ENCODE measurements at places on chromosomes 13 and 19. TPM values are rescaled to one million over a fixed set of nuclear protein-coding genes. Genes with fewer than 3 reads are reported as not detected.

GRCh38 chr19:41376241-41376997, at the start of gene TMEM91:
Gene TMEM91, plus strand, starts transcription at chr19:41376533. Its CDS starts 1,777 bp downstream, at chr19:41378310.
- DNase-seq = no peak

DNA sequence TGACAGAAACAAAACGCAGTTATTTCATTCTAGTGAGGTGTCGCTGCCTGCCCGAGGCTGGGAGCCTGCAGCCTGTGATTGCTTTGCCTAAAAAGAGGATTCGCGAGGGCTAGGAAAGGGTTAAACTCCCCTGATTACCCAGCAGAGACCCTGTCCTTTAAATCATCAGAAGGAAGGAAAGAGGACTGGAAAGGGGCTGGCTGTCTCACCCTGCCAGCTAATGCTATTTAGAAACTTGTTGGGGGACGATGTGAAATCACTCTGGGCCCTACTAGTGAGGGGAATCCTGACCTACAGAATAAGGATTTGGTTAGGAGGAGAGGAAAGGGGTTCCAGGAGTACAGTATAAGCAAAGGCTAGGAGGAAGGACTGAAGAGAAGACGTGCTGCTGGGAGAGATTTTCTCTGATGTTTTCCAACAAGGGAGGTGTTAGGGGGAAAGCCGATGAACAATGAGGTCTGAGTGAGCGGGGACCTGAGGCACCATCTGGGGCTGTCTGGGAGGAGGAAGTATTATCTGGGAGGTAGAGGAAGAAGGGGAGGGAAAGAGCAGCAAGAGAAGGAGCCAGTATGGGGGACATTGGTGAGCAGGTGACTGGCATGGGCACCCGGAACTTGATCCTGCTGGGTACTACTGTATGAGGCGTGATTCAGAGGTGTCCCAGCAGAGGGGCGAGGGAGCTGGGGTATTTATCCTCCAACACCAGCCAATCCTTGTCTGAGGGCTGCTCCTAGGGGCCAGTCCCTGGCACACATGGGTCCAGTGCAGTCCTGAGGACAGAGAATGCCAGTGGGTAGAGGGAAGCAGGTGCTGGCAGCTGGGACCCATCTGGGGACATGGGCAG, 55.7 kb upstream of the PTPRS start:
- no peak for DNase-seq

DNA sequence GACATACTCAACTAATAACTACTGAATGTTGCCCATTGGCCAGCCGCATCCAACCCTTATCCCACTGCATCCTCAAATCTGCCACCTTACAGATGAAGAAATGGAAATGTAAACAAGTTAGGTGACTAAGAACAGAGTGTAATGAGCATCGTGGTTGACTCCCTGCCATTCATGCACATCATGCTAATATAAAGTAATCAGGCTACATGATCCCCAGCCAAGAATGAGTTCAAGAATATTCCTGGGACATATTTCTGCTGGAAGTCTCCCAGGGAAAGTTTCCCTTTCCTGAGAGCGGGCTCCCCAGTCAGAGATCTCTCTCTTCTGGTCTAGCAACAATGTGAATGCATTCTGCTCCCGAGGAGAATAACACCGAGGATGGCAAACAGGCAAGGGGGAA, 55.9 kb upstream of the SERP2 start:
- DNase-seq = no peak

DNA sequence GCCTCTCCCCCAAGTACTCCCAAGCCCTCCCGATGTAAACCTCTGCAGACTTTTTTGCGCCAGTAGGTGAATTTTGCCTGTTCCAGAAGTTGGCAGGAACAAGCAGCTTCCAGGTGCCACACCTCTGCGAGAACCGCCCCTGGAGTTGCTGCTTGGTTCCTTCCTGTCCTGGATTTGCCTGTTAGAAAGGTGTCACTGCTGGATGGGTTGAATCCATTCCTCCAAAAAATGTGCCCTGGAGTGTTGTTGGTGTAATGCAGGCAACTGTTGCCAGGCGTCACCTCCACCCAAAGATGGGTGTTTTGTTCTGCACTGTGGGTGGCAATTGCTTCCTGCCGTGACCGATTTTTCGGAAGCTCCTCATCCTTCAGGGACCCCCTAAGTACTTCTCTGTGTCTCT, 5.7 kb downstream of the PGPEP1 start:
- no peak for DNase-seq

Gene GGACT
- total RNA-seq = 4.8 TPM

DNA sequence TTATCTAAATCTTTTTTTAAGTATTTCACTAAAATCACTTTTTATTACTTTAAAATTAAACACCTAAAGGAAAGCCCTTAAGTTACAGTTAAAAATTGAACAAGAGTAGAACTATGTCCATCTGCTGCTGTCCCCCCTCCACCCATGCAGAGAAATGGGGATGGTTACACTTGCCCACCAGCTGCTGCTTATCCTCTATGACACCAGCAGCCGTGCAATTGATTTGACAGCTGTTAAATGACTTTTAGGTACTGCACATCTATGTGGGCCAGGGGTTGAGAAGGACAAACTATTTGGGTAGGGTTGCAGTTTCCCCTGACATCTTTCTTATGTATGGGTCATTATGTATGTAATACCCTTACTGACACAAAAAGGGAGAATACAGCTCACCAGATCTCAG, 77.2 kb downstream of the TBC1D4 start:
- DNase-seq = no peak

- no peak for DNase-seq
Observed at GRCh38 chr13:25906191-25906661, 145.6 kb downstream of the SHISA2 start.

All from posterior vena cava (tissue), 2 donors.